ENCODE measurements at places on chromosomes 4 and X.

DNA sequence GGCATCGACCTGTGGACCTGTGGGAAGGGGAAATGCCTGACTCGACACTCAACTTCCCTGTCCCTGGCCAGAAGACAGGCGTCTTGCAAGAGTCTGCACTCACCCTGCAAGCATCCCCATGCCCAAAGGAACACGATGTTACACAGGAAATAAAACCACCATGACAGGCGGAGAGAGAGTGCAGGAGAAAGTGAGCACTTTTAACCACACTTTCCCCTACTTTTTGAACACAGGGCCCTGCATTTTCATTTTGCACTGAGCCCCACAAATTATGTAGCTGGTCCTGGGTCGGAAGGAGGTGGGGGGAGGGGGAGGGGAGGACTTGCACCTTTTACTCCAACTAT lies 13.8 kb upstream of the MAN2B2 start:
- DNase-seq, result no peak

- no peak for DNase-seq
Observed at GRCh38 chr4:167688660-167689142, 403.6 kb upstream of the ANXA10 start.

GRCh38 chrX:36856849-36857248 lies 151.3 kb upstream of the FAM47C start:
- DNase-seq, result no peak

DNA sequence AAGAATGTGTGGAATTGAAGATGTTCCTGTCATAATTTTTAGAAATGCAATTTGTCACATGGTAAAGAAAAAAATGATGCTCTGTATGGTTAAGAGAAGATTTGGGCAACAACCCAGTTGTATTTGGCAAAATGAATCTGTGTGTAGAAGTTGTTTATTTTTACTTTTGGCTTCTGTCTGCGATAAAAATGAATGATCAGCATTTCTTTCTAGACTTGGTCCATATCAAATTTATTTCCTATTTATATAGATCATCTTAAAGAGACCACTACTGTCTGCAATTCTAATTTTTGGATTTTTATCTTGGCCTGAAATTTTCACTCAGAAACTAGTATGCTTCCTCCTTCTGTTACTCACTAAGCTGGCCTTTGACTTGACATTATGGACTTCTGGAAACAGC lies 396.9 kb downstream of the FAM47A start:
- DNase-seq, result no peak

DNA sequence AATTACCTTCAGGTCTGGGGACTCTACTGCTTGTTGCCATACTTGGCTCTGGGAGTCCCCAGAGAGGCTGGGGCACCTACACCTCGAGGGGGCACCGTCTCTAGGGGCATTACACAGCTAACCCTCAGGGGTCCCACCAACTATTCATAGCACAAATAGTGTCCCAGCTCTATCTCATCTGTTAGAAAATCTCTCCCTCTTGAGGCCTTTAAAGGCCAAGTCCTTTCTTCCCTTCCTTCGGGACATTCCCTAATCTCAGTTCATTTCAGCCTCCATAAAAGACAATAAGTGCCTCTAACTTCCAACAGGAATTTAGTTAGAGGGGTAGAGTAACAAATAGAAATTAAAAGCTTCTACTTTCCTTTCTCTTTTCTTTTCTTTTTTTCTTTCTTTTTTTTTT lies 55.8 kb upstream of the SORBS2 start:
- no peak for DNase-seq

- DNase-seq, result no peak
Observed at GRCh38 chrX:37776987-37777325, 2.9 kb upstream of the CYBB start.

DNA sequence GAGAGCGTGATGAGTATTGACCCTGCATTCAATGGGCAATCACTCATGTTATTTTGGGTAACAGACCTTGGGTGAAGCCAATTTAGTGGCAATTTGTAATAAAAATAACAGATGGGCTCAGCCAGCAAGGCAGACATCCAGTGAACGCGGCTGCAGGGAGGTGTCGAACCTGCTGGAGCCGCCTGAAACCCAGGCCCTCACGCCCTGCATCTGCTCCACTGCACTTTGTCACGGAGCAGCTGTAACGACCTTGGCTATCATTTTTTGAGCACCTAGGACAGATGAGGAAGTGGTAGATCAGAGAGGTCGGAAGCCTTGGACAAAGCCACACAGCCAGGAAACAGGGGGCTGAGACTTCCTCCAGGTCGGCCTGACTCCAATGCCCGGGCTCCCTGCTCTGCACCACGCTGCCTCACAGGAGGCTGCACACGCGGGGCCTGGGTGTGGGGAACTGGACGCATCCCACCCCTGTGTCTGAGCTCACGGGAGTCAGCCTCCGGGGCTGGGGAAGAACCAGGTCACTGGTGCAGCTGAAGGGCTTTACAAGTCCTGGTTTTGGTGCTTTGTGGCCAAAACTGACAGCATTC lies 19.4 kb downstream of the HMX1 start:
- DNase-seq, result no peak

- no peak for DNase-seq
Observed at GRCh38 chr4:183962419-183962818, 57.3 kb downstream of the STOX2 start.

GRCh38 chrX:85963736-85964135 lies 83.6 kb downstream of the CHM start:
- DNase-seq, result no peak

DNA sequence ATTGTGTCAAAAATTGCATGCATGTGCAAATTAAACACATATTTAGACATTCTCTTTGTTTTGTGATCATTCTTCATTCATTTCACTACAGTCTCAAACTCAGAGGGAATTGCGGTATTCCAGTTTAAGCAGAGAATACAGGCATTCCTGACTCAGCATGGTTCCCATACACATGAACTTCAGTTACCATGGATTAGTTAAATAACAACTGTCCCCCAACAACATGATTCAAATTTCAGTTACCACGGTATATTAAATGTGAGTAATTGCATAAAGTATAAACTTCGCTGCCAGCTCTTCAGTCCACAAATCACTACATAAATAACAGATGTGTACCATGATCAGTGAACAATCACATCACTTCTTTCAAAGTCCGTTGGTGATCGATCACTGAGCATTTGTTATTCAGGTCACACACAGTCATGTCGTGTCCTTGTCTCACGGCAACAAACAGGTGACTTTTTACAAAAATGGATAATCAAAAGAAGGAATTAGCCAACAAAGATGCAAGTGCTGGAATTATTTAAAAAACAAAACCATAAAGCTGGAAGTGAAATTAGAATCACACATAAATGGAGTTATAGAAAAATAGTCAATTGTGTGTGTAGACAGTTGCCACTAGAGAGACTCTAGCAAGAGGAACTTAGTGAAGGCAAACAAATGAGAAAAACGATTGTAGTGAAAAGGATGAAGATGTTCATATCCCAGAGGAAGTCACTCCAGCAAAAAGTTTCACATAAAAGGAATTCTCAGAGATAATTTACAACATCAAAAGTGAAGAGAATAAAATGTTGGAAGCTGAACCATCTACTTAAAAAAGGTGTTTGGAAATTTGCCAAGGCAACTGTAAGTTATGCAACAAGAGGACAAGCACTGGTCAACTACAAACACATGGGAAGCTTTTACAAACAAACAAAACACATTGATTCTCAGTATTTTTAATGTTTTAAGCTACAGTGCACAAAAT lies 138.6 kb upstream of the SMARCAD1 start:
- DNase-seq, result no peak

GRCh38 chrX:150167482-150168324 lies 195.4 kb upstream of the MAMLD1 start:
- no peak for DNase-seq

- no peak for DNase-seq
Observed at GRCh38 chrX:136336623-136337022, 35.9 kb downstream of the ADGRG4 start.

DNA sequence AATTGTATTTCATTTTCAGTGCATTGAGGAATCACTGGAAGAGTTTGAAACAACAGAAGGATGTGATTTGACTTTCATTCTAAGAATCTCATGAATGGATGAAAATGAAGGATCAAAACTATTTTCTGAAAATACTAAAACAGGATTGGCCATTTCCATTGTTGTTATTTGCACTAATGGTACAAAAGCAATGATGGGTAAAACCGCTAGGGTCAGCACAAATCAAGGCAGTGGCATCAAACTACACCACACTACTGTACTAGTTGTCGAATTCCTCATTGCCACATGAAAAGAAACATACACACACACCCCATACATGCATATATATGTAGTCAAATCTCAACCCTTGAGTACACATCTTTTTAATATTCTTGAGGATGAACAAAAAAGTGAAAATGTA lies 24.7 kb upstream of the CENPVL3 start:
- DNase-seq, result no peak

GRCh38 chrX:19836337-19836736 lies 51.1 kb downstream of the SH3KBP1 start:
- no peak for DNase-seq

GRCh38 chr4:96375367-96375766 lies 535.5 kb downstream of the PDHA2 start:
- no peak for DNase-seq

DNA sequence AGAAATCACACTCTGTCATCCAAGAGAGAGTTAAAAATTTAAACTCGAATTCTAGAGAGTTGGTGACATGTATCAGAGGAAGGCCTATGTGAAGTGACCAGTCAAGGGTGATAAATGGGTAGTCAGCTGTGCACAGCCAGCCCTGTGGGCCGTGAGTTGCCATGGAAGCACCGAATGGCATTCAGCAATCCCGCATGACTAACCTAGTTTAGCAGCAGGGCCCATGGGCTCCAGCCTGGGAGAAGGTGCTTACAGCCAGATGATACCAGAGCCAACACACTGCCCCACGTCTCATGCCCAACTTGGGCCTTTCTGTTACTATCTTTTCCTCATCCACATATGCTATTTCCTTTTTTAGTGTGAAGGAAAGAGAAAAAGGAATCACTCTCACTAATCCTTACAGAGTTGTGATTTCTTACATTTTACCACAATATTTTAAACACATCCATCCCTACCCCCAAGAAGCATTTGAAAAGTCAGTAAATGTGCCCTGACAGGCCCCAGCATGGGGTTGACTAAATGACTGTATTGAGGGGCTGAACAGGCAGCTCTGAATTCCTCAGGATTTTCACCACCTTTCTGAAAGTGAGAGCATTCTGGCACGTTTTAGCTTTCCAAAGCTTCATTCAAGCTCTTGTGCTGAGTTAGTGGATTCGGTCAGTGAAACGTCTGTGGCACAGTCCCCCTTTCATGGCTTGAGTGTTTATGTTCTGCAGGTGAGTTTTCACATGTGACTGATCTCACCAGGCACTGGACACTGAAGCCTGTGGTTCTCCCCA lies 104.2 kb downstream of the AFF1 start:
- no peak for DNase-seq

Measured in activated T-helper 1 cell treated with anti-CD3 and anti-CD28 coated beads, Interleukin-2, amount 50 U/mL, for 16 hours (primary cell).